CD4-positive, alpha-beta T cell treated with Interleukin-15 for 4 hours (primary cell): ENCODE measurements at places on chromosomes 7 and 10.

DNA sequence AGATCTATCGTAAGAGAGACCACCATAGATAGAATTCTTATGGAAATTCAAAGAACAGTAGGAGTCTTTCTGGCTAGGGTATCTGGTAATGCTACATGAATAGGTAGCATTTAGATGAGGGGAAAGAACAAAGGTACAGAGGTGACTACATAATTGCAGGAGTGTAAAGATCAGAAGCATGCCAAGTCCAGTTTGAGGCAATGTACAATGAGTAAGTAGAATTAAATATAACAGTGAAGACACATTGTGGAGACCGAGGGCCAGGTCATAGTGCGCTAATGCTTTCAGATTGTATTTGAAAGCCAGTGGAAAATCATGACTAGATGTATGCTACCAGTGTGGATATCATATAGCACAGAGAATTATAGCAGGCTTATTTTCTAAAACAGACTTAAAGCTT lies 1611.6 kb upstream of the LRRTM3 start:
- no peak for DNase-seq

GRCh38 chr10:127148066-127148932 lies 48.1 kb downstream of the INSYN2A start:
- no peak for DNase-seq

GRCh38 chr7:133936074-133936473 lies 191.1 kb upstream of the LRGUK start:
- no peak for DNase-seq

- DNase-seq, result no peak
Observed at GRCh38 chr10:91886954-91887271, 22.4 kb downstream of the FGFBP3 start.

GRCh38 chr7:6385110-6385781 lies 62.5 kb downstream of the DAGLB start:
- no peak for DNase-seq

- DNase-seq, result no peak
Observed at GRCh38 chr7:1593091-1593866, 23.4 kb upstream of the PSMG3 start.

GRCh38 chr7:81195033-81195432 lies 276.2 kb upstream of the SEMA3C start:
- DNase-seq, result no peak

DNA sequence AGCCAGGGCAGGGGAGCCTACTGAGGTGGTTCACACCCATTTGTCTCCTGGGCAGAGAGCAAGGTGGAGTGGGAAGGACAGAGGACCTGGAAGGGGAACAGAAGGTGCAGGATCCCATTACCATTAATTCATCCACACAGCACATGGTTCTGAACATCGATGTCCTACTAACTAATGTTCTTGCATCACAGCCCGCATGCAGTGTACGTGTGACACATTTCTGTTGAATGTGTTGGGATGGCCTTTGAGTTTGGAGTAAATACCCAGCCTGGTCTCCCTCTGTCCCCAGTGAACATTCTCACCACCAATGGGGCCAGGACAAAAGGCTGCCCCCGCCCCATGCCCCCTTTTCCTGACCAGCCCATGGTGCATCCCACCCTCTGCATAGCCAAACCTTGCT lies 46.3 kb downstream of the FAM241B start:
- DNase-seq, result no peak

GRCh38 chr7:155764438-155764793 lies 47.8 kb downstream of the SHH start:
- DNase-seq, result peak; percentile 17

- no peak for DNase-seq
Observed at GRCh38 chr7:95886501-95887090, 114.2 kb downstream of the DYNC1I1 start.

- no peak for DNase-seq
Observed at GRCh38 chr10:24574578-24575155, 149.0 kb downstream of the ARHGAP21 start.

- no peak for DNase-seq
Observed at GRCh38 chr10:102453502-102453901, 2.2 kb upstream of the C10orf95 start.

GRCh38 chr10:76150876-76151288 lies 719.5 kb downstream of the LRMDA start:
- no peak for DNase-seq

- DNase-seq, result no peak
Observed at GRCh38 chr7:7810380-7810779, 92.0 kb upstream of the RPA3 start.

DNA sequence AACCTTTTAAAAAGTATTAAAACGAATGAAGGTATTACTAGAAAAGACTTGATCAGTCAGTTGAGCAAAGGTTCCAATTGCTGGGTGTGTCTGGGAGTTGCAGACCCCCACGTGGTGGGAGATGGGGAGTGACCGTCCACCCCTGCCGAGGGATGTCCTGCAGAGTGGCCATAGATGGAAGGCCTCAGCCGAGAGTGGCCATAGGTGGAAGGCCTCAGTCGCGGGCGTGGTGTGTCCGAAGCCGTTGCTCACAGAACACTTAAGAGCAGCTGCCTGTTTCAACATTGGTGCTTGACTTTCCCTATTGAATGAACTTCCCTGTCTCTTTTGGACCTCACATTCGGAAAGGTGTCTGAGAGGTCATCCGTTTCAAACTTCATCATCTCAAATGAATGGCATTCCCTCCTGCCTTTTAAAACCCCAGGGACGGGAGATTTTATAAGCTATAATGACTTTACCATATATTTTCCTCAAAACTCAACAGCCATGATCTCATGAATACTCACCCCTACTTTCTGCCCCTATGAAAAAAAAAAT lies 69.4 kb downstream of the CAMK1D start:
- no peak for DNase-seq

GRCh38 chr7:155215576-155216325 lies 81.9 kb upstream of the INSIG1 start:
- DNase-seq, result no peak

GRCh38 chr10:122703483-122704448 lies 4.1 kb upstream of the C10orf120 start:
- peak; percentile 37 for DNase-seq

- no peak for DNase-seq
Observed at GRCh38 chr10:117609796-117610170, 67.2 kb downstream of the EMX2 start.

DNA sequence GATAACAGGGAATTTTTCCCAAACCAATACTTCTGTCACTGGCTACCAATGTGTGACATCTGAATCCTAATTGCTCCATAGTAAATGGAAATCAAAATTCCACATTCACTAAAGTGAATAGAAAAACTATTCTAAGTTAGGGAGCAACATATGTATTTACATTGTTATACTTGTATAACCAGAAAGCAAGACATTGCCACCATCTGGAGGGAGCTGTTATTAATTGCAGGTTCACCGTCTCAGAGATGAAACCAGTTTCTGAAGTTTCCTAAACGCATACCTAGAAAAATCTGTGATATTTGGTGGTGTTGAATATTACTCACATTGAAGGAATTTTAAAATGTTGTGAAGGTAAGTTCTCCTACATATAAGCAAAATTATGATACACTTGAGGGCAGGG lies 390.1 kb downstream of the NXPH1 start:
- DNase-seq, result no peak

- no peak for DNase-seq
Observed at GRCh38 chr7:131225619-131226513, 101.8 kb upstream of the MKLN1 start.

- no peak for DNase-seq
Observed at GRCh38 chr7:134811765-134812164, 32.3 kb downstream of the CALD1 start.

DNA sequence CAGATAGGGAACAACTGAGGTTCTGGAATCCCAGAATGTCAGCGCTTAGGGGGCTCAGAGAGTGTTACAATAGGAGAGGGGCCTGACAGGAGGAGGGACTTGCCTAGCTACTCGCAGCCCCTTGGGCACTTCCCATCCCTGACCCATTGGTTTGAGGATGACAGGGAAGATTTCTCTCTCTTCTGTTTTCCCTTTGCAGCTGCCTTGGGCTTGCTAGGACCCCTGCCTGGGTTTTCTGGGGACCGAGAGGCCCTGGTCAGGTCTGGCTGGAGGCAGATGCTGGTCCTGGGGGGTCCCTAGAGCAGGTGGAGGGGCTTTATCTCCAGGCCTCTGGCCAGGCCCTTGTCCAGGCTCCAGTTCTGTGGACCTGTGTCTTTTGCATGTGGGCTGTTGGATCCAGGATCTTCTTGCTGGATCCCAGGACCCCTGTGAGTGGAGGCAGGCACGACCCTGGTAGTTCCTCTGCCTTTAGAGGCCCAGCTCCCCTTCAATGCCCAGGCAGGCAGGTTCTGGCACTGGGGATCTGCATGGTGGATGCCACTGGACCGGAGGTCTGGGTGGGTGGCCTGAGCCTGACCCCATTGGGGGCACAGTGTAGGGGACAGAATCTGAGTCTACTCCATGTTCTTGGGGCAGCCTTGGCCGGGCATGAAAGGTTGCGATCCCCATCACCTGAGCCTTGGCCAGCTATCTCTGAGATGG lies 26.9 kb downstream of the RAMP3 start:
- no peak for DNase-seq

GRCh38 chr7:158923928-158924511 lies 67.7 kb downstream of the DYNC2I1 start:
- DNase-seq, result no peak

DNA sequence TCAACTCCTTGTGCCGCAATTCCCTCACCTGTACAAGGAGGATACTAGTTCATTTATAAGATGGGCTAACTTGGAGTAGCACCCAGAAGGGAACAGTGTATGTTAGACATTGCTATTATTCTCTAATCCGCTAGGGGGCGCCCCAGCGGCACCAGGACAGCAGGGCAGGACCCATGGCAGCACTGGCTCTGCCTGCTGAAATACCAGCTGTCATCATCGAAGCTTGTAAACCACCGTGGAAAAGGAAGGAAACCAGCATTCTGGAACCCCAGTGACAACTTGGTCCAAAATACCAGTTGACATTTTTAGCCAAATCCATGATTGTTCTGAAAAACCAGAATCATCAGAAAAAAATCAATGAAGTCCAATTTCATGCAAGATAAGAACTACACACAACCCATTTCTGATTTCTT lies 134.4 kb downstream of the ITGA8 start:
- DNase-seq, result peak; percentile 2

GRCh38 chr7:134088199-134088598 lies 38.9 kb upstream of the LRGUK start:
- no peak for DNase-seq

DNA sequence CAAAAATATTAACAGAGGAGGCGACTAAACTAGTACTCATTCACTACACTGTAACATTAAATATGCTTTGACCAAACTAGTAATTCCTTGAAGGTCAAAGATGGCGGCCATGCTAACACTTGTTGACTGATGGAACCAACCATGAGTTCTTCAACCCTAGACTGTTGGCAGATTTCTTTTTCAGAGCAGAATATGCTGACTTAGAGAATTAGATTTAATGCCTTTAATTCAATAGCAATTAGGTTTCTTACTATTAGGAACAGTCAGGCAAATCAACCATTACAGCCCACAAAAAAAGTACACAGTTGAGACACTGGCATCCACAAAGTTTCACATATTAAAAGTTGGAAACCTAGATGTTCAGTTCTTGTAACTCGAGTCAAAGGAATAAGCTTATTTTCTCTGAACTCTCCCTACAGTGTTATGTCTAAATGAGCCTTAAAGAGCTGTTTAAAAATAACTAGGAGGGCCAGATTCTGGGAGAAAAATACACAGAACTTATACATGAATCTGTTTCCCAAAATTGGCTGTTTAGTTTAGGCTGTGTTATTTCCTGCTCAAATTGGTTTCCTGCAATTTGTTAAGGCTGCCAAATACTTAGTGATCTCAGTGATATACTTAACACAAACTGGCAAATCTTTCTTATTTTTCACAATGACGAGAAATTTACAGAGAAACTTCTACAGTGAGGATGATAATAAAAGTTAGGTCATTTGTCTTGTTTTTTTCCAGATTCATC lies 17.6 kb downstream of the CHCHD3 start:
- no peak for DNase-seq

GRCh38 chr7:149796287-149796860 lies 23.0 kb upstream of the ZNF467 start:
- DNase-seq, result no peak

DNA sequence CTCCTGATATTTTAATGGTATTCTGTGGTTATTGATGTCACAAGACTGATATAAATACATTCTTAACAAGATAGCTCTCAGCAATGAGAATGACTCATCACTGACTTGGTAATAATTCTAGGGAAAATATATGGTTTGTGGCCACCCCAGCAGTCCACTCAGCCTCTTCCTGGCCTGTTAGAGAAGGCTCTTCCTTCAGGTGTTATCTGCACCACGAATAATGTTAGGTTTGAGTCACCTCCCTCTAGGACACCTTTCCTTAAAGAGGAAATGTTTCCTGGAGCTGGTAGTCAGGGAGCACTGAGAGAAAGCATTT lies 163.3 kb downstream of the SVIL start:
- no peak for DNase-seq

GRCh38 chr10:91124016-91124415 lies 96.4 kb upstream of the PCGF5 start:
- no peak for DNase-seq

- DNase-seq, result no peak
Observed at GRCh38 chr7:33639552-33640197, 265.7 kb upstream of the BMPER start.

- no peak for DNase-seq
Observed at GRCh38 chr10:12561307-12561706, 212.0 kb downstream of the CAMK1D start.

- DNase-seq, result no peak
Observed at GRCh38 chr7:27143023-27143949, at the start of gene HOXA5. Gene HOXA5 (minus strand): TSS chr7:27143681. CDS start chr7:27143607, 74 bp downstream.

- no peak for DNase-seq
Observed at GRCh38 chr10:53079283-53079682, 306.7 kb upstream of the MBL2 start.

DNA sequence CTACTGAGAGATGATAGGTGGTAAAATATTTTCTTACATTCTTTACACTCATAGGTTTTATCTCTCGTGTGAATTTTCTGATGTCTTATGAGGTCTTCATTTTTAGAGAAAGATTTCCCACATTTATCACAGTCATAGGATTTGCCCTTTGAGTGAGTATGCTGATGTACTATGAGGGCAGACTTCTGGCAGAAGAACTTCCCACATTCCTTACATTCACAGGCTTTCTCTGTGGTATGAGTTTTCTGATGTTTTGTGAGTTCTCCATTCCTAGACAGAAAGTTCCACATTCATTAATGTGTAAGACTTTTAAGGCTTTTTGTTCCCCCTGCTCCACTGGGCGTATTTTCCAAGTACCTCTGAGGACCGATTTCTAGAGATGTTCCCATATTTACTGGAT lies 23.5 kb downstream of the ZNF25 start:
- no peak for DNase-seq

DNA sequence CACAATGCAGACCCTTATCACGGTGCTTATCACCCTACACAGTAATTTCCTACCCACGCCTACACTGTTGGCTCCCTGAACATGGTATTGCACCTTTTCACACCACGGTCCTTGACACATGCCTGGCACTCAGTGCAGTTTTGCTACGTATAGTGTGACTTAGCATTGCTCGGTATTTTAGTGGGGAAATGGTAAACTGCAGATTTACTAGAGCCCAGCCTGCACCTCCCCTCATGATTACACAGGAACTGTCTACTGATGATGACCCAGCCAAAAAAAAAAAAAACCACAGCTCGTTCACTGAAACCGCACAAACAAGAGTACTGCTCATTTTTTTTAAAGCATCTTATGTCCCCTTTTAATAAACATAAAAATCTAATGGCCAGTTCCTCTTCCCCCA lies 124.2 kb upstream of the ZNF746 start:
- DNase-seq, result peak; percentile 41

- DNase-seq, result no peak
Observed at GRCh38 chr10:121313119-121313875, 284.9 kb downstream of the FGFR2 start.
